Parietal lobe (tissue), 2 donors: ENCODE measurements at places on chromosomes 16 and 17. TPM values are rescaled to one million over a fixed set of nuclear protein-coding genes. Genes with fewer than 3 reads are reported as not detected.

Gene NPIPA2
- total RNA-seq, result 3.8 TPM

Gene SLC47A2
- total RNA-seq, result 0.63 TPM

Gene TEDC2
- 12.2 TPM for total RNA-seq

Gene KRT16
- not detected for total RNA-seq

Gene USP6
- total RNA-seq, result under 0.01 TPM

Gene KRT17
- not detected for total RNA-seq

Gene GAS2L2
- total RNA-seq, result 0.31 TPM

Gene CLEC19A
- total RNA-seq, result 0.31 TPM

Gene EVPLL
- not detected for total RNA-seq

Gene KCNJ16
- total RNA-seq, result 2.5 TPM

Gene ASGR1
- 12.5 TPM for total RNA-seq

Gene SLFN12L
- not detected for total RNA-seq

Gene CCL4
- total RNA-seq, result 2.8 TPM

Gene SPATA22
- total RNA-seq, result 1.3 TPM

Gene ADAP2
- 5.9 TPM for total RNA-seq

Gene ALDH3A1
- not detected for total RNA-seq

Gene GALR2
- total RNA-seq, result not detected

Gene C17orf50
- total RNA-seq, result not detected

Gene NLRC3
- total RNA-seq, result 0.94 TPM

Gene MRPL28
- 26.6 TPM for total RNA-seq

Gene HBA2
- total RNA-seq, result 363 TPM

Gene TBC1D26
- total RNA-seq, result 4.4 TPM

Gene MYH8
- total RNA-seq, result not detected

Gene CORO1A
- 26.3 TPM for total RNA-seq

Gene HSPB9
- not detected for total RNA-seq

Gene MT4
- not detected for total RNA-seq

Gene KRT15
- not detected for total RNA-seq

Gene NME3
- 26.9 TPM for total RNA-seq

Gene ADAMTS18
- total RNA-seq, result 0.94 TPM

Gene SLC5A2
- 1.3 TPM for total RNA-seq
